ENCODE measurements at places on chromosomes 7 and 10.

DNA sequence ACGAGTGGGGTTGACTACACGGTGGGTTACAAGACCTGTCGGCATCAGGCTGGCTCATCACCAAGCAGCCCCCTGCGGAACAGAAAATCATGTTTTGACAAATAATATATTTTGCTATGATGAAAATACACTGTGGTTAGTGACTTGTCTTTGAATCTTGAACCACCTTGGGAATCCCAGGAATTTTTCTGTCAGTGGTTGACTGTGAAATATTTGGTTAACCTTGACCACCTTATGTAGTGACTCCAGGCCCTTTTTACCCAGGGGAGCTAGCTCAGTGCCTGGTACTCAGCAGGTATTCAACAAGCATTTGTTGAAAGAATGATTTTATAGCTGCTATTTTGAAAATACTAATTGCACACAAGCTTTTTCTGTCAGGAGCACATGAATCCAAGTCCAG lies 406.0 kb downstream of the PHF14 start:
- no peak for DNase-seq

- peak; percentile 98 for DNase-seq
Measured at GRCh38 chr7:24366876-24367275, 82.9 kb downstream of the NPY start.

DNA sequence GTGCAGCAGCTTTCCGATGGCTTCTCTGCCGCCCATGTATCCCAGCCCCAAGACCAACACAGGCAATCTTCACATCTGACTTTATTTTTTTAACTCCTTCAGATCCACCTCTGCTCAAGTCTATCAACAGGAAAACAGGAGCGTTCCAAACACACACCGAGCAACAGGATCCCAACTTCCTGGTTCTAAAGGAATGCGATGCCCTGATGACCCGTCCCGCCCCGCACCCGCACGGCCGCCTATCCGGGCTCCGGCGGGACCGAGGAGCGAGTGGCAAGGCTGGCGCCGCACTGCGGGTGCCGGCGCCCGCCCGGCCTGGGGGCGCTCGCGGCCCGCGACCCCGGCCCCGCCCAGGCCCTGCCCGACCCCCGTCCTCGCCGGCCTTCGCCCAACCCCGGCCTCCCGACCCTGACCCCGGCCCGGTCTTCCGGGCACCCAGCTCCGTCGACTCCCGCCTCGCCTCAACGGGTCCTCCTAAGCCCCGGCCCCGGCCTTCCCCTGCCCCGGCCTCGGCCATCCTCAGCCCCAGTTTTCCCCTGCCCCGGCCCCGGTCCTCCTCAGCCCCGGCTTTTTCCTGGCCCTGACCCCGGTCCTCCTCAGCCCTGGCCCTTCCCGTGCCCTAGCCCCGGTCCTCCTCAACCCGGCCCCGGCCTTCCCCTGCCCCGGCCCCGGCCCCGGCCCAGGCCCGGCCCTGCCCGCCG lies 730 bp downstream of the LARP4B start:
- DNase-seq, result peak; percentile 1

DNA sequence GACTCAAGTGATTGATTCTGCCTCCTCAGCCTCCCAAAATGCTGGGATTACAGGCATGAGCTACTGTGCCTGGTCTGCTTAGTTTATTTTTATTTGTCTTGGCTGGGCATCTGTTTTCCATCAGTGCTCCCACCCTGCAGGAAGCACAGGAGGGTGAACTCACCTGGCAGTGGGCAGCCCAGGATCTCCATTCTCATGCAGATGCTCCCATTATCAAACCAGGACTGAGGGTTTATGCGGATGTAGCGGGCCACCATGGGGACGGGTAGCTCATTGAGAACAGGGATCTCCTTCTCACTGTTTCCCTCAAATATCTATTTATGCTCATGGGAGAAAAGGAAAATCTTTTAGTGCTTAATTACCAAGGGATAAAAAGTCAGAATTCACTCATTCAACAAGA lies 93.8 kb downstream of the CPXM2 start:
- no peak for DNase-seq

- no peak for DNase-seq
Measured at GRCh38 chr7:44256459-44256858, 55.7 kb downstream of the YKT6 start.

- DNase-seq, result no peak
Measured at GRCh38 chr10:86165666-86166065, 200.9 kb downstream of the GRID1 start.

GRCh38 chr10:124005091-124005490 lies 88.3 kb downstream of the CHST15 start:
- DNase-seq, result no peak

GRCh38 chr10:91164520-91165065 lies 55.9 kb upstream of the PCGF5 start:
- no peak for DNase-seq

- no peak for DNase-seq
Measured at GRCh38 chr7:135128931-135129330, 18.9 kb upstream of the TMEM140 start.

DNA sequence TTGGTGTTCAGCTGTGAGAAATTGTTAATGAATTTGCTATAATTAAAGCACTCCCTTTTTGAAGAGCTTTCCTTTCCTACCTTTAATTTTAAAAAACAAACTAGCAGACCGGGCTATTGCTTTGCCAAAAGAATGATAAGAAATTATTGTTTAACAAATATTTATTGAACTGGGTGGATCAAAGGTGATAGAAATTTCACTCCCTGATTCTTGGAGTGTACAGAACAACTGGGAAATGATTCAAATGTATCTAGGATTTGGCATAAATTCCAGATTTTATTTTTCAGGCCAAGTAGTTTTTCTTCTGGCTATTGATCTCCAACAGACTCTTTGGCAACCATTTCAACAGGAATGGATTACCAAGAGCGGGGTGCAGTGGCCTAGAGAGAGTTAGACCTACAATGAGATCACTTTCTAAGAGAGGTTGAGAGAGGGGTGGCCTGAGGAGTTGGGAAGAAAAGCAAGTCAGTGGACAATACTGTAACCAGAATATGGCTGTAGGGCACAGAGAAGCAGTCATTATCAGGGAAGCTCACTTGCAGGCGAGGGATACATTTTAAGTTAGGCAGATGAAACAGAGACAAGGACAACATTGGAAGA lies 71.9 kb downstream of the PLXDC2 start:
- DNase-seq, result no peak

DNA sequence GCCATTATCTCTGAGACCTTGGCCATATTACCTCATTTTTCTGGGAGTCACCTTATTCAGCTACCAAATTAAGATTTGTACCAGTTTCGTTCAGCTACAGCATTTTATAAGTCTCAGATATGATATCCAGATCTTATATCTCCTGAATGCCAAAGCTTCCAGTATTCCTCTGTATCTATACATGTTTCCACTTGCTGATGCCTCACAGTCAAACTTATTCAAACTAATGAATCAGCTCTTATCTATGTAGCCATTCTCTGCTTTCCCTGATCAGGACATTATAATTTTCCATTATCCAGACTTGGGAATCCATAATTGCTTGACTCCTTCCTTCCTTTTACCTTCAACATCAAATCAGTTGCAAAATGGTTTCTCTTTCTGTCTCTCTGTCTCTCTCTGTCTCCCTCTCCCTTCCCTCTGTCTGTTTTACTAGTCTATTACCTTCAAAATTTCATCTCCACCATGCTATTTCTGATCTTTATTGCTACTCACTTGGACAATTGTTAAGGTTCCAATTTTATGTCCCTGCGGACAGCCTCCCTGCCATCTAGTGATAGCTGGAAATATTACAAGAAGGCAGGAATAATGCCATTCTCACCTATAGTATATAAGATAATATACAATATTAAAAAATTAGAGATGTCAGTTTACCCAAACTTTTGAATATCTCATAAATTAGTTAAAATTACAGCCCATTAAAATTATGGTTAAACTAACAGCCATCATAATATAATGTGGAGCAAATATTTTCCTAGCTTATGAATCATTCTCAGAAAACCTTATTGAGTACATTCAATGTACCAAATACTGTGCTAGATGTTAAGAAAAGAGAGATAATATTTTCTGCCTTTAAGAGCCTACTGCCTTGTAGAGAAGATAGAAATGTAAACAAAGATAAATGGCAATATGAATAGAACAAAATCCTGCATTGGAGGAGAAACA lies 89.8 kb downstream of the PCLO start:
- peak; percentile 11 for DNase-seq

Measured in NCI-H2171 treated with DMSO at 0.1 percent for 48 hours (cell line).